ENCODE measurements at places on chromosomes 12 and 14. TPM values are rescaled to one million over a fixed set of nuclear protein-coding genes. Genes with fewer than 3 reads are reported as not detected.
A peak's percentile ranks its signal among the peaks of the same experiment; 100 is the strongest.

DNA sequence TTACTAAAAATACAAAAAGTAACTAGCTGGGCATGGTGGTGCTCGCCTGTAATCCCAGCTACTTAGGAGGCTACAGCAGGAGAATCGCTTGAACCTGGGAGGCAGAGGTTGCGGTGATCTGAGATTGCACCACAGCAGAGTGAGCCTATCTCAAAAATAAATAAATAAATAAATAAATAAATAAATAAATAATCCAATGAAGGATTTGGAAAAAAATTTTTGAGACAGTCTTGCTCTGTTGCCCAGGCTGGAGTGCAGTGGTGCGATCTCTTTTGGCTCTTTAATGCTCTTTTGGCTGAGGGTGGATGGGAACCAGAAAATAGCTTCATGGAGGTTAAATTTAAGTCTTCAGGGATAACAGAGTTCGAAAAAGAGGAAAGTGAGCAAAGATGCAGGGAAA lies 11.7 kb downstream of the ATP5MC2 start:
- no peak for DNase-seq

DNA sequence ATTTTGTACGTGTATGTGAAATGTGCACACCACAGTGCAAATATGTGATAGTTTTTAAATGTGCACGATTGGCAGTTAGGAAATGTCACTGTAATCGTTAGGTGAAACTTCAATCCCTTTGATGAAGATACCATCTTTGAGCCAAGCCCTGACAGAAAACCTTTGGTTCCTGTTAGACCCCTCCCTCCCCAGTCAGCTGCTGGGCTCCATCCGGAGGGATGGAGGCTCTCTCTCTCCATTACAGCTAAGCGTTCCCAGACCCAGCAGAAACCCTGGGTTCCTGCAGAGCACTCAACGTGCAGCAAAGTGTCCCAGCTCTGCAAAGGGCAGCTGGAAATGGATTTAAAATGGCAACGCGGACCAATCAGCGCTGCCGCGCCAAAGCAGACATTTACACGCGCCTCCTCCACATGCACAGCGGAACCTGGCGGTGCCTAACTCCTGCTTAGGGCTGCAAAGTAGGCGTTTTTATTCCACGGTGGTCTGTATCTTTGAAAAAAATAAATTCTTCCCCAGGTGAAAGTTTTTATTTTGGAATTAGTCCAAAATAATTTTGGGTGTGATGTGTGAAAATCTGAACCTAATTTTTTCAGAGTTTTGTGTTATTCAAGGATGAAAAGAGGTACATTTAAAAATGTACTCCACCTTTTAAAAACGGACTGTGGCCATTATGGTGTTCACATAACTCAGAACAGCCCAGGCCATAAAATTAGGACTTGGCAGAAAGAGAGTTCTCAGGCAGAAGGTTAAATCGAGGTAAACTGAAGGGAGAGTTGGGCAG lies 1.4 kb upstream of the HMGA2 start:
- DNase-seq = peak; percentile 81

DNA sequence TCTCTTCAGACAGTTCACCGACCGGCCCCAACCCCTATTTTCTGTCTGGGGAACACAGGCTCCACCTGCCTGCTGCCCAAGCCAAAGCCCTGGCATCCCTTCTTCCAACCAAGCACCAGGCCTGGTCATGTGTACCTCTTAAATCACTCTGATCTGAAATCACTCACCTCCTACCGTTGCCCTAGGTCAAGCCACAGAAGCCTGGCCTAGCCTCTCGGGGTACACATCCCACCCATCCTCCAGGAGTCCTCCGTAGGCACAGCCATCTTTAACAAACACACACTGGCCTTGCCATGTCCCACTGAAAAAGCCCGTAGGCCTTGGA lies 81.8 kb downstream of the IRF2BPL start:
- no peak for DNase-seq

- DNase-seq = no peak
These were observed 3.2 kb downstream of the SIX6 start for GRCh38 chr14:60512126-60512525.

- DNase-seq = no peak
These were observed 745 bp upstream of the ADCY4 start for GRCh38 chr14:24335461-24336171.

- DNase-seq = no peak
These were observed 122.1 kb downstream of the SOX5 start for GRCh38 chr12:23827353-23827752.

The PRB2 gene
- not detected for polyA plus RNA-seq

The INSM2 gene
- not detected for polyA plus RNA-seq

The DDN gene
- polyA plus RNA-seq = 2.1 TPM
